ENCODE measurements at places on chromosomes 6 and 20.

DNA sequence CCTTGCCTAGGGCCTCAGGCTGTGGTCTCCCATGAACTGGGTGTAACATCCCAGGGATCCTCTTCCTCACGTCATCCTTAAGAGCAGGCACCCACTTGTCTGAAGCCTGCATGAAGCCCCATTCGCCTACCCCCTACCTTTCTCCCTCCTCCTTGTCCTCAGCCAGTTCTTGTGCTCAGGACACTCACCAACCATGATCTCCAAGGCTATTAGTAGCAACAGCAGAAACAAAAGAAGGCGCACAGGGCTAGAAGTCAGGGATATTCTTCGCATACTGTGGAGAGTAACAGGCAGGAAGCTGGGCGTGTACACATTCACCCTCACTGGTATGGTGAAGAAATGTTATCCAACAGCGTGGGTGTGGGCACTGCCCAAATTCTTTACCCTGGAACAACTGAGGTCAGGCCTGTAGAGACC, 7.3 kb downstream of the RAET1E start:
- no peak for DNase-seq

- no peak for DNase-seq
These were observed 16.6 kb downstream of the NPEPL1 start for GRCh38 chr20:58709013-58709702.

DNA sequence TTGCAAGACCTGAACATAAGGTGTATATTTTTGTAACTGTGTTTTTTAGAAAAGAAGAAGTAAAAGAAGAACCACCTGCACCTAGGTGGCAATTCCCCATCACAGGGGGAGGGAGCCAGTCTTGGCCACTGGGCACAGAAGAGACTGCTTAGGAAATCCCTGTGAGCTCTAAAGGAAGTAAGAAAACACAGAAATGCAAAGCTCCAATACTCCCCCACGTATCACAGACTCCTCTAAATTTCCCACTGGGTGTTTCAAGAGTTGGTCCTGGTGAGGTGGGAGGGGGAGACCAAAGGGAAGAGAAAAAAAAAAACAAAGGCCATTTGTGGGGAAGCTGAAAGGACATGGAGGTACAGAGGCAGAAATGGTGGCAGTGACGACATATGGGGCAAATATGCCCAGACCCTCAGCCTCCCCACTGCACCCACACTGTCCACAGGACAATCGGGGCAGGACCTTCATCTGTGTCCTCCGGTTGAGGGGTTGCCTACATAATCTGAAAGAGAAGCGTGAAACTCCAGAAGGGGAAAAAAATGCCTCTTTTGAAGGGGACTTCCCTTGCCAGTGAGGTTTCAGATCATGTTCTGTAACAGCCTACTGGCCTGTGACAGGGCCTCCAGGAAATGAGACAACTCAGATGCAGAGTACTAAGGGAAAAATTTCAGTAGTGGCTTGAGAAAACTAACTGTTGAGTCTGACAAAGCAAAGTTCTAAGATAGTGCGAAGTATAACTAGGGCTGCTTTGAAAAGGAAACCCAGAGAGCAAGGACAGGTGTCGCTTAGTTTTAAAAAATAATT, 226.2 kb upstream of the MARCKS start:
- peak; percentile 57 for DNase-seq

- DNase-seq, result no peak
These were observed 12.8 kb upstream of the DTNBP1 start for GRCh38 chr6:15675536-15676220.

- no peak for DNase-seq
These were observed 11.8 kb downstream of the MAS1 start for GRCh38 chr6:159902620-159903019.

GRCh38 chr20:25525867-25526266, 59.5 kb downstream of the NINL start:
- no peak for DNase-seq

DNA sequence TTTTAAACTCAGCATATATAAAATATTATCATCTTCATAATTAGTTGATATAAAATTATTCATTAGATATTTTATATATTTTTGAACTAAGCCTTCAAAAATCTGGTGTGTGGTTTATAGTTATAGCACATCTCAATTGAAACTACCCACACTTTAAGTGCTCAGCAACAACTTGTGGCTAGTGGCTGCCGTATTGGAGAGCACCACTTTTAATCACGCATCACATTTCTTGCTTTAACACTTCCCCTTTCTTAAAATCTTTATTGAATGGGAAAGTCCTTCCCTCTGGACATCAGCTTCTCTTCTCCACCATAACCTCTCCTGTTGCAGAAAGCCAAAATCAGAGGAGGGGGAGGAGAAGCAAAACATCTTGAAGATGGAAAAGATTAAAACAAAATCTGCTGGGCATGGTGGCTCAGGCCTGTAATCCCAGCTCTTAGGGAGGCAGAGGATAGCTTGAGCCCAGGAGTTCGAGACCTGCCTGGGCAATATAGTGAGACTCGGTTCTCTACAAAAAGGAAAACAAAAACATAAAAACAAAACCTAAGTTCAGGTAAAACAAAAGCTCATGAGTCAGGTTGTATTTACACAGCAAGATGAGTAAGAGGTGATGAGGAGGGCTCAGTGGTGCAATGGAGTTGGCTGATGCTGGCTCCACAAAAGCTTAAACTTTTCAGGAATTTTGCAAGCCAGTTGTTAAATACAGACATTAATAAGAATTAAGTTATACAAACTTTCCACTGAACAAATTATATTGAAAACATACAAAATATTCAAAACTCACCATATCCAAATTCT, 237.0 kb upstream of the SUPT3H start:
- DNase-seq, result no peak

DNA sequence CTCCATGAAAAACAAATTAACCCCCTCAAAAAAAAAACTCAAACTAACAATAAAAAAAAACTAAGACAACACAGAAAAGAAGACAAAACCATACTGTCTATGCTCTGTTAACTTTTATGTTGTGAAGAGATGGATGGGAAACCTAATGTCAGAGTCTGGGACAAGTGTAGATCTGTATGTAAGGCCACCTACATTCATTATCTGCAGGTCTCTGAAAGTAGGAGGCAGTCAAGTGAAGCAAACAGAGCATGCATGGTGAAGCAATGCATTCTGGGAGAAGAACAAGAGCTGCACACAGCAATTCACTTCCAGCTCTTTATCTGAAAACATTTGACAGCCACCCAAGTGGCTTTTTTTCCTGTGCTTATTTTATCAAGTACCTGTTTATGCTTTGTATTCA, 452.0 kb downstream of the EPHA7 start:
- DNase-seq, result no peak

- DNase-seq, result no peak
These were observed 49.2 kb downstream of the TBC1D32 start for GRCh38 chr6:121285041-121285440.

DNA sequence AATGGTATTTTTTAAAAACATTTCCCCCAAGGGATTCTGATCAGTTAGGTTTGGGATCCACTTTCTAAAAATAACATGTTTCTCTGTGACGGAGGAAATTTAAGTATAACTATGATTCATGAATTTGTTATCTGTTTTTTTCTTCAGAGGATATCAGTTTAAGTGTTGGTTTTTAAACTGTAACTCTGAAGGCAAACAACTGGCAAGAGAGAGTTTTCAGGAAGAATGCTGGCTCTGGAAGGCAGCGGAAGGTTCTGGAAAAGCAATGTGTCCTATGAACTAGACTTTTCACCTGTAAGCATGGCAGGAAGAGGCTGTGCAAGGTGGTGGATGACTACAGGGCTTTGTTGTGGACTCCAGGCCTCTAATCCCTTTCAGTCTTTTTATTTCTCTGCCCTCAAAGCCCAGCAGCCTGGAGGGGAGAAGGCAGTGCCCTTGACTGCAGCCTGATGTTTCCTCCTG, 153.1 kb downstream of the GMPR start:
- DNase-seq, result peak; percentile 14

GRCh38 chr6:161748535-161749416, 474.9 kb upstream of the AGPAT4 start:
- peak; percentile 51 for DNase-seq

- DNase-seq, result no peak
These were observed 175.1 kb downstream of the PDE10A start for GRCh38 chr6:165487950-165488349.

GRCh38 chr6:127550403-127550802, 26.6 kb upstream of the C6orf58 start:
- no peak for DNase-seq

DNA sequence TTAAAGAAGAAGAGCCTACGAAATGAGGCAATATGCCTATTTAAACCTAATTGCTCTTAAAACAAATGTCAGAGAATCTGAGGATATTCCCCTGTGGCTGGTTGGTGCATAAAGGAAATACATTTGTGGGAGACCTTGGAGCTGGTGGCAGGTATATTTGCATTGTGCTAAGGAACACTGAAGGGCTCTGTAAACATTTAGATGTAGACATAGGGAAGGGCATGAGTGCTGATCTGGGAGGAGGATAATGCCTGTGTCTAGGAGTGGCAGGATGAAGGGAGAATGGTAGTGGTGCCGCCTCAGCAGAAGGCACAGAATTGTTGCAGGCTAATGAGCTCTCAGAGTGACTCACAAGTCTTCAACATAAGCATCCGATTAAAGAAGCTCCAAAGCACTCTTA, 85.8 kb downstream of the CD164 start:
- DNase-seq, result no peak

- no peak for DNase-seq
These were observed 736.6 kb downstream of the EPHA7 start for GRCh38 chr6:92682516-92683398.

GRCh38 chr6:46263707-46264086, 92.9 kb upstream of the ENPP5 start:
- no peak for DNase-seq

GRCh38 chr6:29490055-29490454, 2.3 kb upstream of the MAS1L start:
- DNase-seq, result no peak

DNA sequence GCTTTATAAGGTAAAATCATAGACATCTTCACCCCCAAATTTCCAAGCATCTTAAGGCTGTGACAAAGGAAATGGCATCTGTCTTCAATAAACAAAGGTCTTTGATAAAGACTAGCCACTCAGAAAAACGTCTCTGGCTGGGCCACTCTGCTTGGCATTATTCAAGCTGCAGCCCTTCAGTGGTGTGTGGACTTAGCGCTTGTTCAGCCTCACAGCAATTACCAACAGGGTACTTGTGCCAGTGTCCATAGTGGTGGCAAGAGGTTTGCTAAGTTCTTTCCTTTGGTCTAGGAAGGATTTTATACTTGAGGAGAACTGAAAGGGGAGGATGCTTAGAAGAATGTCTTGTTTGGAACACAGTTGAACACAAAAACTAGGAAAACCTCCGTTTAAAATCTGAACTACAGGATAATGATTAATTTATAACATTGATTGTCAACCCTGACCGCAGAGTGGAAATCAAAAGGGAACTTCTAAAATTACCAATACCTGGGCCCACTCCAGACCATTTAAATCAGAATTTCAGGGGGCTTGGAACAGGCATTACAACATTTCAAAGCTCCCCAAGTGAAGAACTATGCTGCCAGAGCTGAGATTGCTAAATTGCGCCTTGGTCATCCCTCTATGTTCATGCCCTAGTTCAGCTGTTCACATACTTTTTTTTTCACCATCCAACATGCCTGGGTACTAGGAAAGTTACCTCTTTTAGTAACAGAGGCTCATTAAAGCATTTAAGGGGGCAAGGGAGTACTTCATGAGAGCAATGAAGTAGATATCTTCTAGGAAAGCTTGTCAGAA, 378.5 kb downstream of the FRK start:
- DNase-seq, result no peak

GRCh38 chr20:51419231-51419630, 123.3 kb downstream of the NFATC2 start:
- no peak for DNase-seq

GRCh38 chr6:107784669-107785068, 39.4 kb downstream of the SCML4 start:
- no peak for DNase-seq

GRCh38 chr20:22531056-22531615, 53.2 kb downstream of the FOXA2 start:
- DNase-seq, result no peak

DNA sequence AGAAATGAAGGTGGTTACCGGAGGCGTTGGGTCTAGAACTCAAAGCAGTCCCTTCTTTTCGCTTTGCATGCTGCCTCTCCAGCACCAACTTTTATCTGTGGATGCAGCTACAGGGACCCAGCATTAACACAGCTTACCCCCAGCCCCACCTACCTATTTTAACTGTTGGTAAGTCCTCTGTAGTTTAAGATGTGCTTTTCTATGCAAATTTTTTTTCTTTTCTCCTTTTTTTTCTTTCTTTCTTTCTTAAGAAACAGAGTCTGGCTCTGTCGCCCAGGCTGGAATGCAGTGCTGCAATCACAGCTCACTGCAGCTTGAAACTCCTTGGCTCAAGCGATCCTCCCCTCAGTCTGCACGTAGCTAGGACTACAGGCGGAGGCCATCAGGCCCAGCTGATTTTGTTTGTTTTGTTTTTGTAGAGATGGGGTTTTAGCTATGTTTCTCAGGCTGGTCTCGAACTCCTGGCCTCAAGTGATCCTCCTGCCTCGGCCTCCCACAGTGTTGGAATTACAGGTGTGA, 6.5 kb upstream of the USP45 start:
- DNase-seq, result no peak

DNA sequence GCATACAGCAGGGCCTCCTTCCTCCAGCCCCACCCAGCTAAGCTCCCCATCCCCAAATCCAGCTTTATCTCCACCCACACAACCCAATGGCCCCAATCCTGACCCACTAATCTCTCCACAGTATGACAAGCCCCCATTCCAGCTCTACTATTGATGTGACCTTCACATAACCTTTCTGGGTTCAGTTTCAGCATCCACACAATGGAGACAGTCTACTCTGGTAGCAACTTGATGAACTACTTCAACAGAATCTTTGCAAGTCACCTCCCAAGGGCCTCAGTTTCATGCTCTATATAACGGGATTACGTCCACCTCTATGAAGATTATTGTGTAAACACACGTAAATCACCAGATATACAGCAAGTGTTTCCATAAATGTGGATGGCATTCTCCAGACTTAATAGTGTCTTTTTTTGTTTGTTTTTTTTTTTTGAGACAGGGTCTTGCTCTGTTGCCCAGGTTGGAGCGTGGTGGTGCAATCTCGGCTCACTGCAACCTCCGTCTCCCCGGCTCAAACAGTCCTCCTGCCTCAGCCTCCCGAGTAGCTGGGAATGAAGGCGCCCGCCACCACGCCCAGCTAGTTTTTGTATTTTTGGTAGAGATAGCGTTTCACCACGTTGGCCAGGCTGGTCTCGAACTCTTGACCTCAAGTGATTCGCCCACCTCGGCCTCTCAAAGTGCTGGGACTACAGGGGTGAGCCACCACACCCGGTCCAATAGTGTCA, 1.4 kb downstream of the AHCY start:
- DNase-seq, result no peak

GRCh38 chr6:13091192-13091591, 237.1 kb downstream of the TBC1D7 start:
- DNase-seq, result no peak

All from right kidney (tissue), 9 donors.